ENCODE measurements at places on chromosomes 1 and 21.

DNA sequence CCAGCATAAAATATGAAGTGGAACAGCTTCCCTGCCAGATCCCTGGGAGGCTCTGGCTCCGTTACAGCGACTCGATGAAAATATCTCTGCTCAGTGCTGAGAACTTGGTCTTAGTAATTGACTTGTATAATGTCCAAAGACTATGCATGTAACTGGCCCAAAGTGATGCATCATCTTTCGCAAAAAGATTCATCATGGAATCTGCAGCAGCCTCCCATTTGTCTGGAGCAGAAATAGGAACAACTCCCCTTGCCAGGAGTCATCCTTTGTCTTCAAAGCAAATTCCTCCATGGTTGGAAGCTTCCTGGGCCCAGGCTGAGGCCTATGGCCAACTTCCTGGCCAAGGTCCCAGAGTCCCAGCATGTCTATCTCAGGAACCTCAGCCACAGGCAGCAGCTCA is 16.9 kb upstream of the SLC6A17 start:
- DNase-seq: no peak

- DNase-seq: no peak
These were observed 21.6 kb upstream of the TRAF5 start for GRCh38 chr1:211305044-211305443.

DNA sequence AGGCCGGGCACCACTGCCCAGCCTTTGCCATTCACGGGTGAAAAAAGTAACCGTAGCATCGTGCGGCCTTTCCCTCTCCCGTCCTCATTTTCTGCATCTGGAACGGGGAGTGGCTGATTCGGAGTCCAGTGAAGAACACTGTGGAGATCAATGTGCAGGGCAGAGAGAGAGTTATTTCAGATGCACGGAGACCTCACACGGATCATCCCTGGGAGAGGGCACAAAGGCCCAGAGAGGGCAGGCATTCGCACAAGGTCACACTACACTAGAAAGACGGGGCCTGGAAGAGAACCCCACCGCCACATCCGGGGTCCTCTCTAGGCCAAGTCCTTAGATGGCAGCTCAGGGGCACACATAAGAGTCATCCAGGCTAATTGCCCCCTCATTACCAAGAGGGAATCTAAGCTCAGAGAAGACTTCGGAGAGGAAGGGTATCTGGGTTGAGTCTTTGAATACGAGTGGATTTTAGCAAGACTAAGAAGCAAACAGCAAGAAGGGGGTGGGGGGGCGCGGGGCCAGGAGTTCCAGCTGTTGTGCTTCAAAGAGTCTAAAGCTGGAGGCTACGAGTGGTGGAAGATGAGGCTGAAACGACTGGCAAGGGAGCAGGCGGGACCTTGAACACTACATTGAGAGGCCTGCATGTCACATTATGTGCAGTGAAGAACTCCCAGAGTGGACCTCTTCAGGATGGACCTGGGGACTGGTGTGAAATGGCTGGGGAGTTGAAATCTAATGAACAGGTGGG is 857 bp downstream of the GPX7 start:
- DNase-seq: no peak

- no peak for DNase-seq
These were observed 1.4 kb downstream of the B3GALNT2 start for GRCh38 chr1:235502601-235503402.

DNA sequence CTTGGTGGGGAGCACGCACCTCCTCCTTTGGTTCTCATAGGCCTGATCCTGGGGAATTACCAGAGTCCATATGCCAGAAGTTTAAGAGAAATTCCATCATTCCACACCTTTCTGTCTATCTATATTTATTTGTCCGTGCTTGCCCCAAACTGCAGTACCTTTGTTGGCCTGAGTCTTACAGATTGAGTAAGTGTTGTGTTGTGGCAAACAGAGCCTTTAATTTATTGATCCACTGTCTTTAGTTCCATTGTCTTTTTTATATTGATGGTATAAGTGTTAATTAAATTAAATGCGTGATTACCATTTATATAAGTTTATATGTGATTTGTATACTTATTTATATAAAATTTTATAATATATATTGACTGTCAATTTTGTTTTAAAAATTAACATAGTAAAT is 4.9 kb downstream of the SH3BGR start:
- DNase-seq: no peak

- no peak for DNase-seq
These were observed 14.2 kb upstream of the ECE1 start for GRCh38 chr1:21304488-21304887.

DNA sequence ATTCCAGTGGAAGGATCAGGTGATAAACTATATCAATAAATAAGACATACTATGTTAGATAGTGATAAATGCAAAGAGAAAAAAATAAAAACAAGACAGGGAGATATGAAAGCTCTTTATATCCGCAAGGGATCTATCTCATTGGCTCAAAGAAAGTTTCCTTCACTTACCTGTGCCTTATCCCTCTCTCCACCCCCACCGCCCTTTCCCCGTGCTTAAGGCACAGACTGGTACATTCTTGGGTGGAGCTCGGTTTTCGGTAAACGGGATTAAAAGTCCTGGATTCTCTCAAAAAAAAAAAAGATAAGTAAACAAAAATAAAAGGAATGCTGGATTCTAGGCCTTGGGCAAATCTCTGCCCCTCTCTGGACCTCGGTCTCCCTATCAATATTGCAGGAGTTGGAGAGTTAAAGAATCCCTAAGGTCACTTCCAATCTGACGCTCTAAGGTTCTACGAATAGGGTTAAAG is 593 bp upstream of the DNAJC16 start:
- DNase-seq: no peak

DNA sequence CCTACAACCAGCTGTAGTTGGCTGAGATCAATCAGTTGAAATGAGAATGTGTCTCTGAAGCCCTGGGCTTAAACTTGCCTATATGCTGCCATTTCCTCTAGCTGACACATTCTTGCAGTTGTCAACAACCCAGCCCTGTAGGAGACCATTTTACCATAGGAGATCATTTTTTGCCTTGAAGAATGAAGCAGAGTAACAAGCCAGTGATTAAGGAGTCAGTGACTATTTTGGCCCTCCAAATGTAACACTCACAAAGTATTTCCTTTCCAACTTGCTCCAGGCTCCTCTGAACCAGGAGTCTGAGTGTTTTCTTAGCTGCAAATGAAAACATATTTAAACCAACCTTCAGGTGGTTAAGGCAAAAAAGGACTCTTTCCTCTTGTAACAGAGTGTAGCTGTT is 183.5 kb downstream of the ZZZ3 start:
- no peak for DNase-seq

GRCh38 chr1:226646026-226646869 is 92.8 kb downstream of the ITPKB start:
- no peak for DNase-seq

GRCh38 chr1:30518696-30519095 is 204.7 kb downstream of the MATN1 start:
- DNase-seq: no peak

GRCh38 chr1:17301767-17302166 is 6.2 kb upstream of the PADI4 start:
- no peak for DNase-seq

DNA sequence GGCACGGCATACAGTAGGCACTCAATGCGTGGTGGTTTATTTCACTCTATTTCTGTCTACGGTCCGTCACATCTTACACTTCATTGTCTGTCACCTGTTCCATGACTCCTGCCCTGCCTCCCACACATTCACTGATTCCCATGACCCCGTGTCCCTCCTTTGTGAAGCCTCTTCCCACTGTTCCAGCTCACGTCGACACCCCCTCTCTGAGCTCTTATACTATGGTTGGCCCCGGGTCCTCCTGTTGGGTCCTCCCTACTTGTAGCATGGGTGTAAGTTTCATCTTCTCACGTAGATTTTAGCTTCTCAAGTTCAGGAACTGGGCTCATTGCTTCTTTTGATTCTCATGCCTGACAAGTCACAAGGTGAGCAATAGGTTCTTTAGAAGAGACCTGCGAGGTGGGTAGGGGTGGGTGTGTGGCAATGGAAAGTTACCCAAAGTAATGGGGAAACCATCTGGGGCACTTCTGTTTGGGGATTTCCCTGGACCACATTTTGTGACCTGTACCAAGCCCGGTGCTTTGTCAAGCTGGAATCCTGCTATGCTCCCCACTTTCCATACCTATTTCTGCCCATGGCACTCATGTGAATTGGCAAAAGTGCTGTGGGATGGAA is 22.1 kb upstream of the IL10 start:
- DNase-seq: no peak

- no peak for DNase-seq
These were observed 159.0 kb upstream of the PTGFR start for GRCh38 chr1:78331799-78332198.

DNA sequence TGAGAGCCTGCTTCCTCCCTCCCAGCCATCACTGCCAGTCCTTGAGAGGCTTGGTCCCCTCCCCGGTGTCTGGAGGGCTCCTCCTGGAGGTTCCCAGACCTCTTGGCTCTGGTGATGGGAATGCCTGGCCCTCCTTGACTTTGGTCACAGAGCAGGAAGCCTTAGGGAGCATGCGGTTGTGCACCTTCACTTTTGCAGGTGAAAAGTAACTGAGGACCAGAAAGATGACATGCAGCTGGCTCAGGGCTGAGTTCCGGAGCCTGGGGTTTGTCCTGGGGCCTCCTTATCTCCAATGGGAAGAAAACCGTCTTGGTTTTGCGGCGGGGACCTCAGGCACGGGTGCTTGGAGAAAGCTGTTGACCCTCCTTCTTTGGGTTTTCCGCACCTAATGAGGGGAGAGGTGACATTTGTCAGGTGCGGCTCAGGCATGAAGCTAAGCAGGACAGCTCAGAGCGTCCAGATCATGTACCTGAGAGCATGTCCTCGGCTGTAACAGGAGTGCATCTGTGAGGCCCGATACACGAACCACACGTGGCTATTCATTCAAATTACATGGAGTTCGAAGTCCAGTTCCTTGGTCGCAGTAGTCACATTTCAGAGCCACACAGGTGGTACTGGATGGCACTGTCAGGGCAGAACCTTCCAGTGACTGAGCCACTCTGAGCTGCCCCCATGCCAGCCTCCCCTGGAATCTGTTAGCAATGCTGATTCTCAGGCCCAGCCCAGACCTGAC is 608 bp upstream of the MX2 start:
- DNase-seq: no peak
